HFFc6 (cell line): ENCODE measurements at places on chromosomes 16 and 17.

DNA sequence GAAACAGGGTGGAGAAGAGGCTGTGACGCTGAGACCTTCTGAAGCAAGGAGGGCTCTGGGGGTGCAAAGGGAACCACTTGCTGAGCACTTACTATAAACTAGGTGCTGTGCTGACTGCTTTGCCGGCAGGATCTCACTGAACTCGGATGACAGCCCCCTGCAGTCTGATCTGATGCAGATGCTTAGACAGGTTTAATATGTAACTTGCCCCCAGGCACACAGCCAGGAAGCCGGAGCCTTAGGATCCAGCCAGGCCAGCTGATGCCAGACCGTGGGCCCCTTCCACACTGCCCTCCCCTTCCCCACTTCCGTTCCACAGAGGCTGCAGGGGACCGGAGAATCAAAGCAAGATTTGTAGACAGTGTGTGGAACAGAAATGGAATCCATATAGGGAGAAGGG lies 23.1 kb downstream of the SPACA3 start:
- DNase-seq = no peak

GRCh38 chr17:77462090-77462489 lies 321.3 kb downstream of the SEC14L1 start:
- DNase-seq = no peak

- DNase-seq = no peak
These were observed 66.1 kb upstream of the ANKFN1 start for GRCh38 chr17:56087199-56087598.

- no peak for DNase-seq
These were observed 71.6 kb downstream of the CHD9 start for GRCh38 chr16:53126390-53126789.

- peak; percentile 90 for DNase-seq
These were observed 17.6 kb downstream of the ZNF213 start for GRCh38 chr16:3152277-3152990.

GRCh38 chr16:85458968-85459367 lies 154.2 kb upstream of the GSE1 start:
- no peak for DNase-seq

GRCh38 chr16:80319181-80319580 lies 221.6 kb upstream of the DYNLRB2 start:
- no peak for DNase-seq

DNA sequence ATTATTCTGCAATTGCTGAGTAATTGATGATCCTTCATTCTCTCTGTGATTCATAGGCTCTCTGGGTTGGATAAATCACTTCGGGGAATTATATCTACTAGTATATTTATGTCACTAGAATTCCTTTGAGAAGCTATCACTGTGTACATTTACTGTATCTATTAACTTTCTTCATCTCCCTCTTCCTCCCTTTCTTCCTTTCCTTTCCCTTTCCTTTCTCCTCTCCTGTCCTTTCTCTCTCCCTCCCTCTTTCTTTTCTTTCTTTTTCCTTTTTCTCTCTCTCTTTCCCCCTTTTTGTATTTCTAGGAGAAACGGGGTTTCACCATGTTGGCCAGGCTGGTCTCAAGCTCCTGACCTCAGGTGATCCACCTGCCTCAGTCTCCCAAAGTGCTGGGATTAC lies 711.8 kb downstream of the WWOX start:
- DNase-seq = no peak

DNA sequence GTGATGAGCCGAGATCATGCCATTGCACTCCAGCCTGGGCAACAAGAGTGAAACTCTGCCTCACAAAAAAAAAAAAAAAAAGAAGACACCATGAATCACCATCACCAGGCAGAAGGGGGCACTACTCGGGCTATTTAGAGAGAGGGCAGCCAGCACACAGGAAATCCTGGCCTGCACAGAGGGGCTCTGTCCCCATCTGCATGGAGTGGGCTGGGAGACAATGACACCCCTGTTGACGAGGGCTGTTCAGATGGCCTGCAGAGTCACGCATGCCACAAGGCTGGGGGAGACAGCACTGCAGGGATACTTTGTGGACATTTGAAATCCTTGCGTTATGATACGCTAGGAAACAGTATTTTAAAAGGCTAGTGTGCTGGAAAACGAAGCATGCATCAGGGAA lies 48.3 kb downstream of the CUEDC1 start:
- no peak for DNase-seq

GRCh38 chr17:37824534-37825485 lies 80.0 kb upstream of the HNF1B start:
- DNase-seq = peak; percentile 62

DNA sequence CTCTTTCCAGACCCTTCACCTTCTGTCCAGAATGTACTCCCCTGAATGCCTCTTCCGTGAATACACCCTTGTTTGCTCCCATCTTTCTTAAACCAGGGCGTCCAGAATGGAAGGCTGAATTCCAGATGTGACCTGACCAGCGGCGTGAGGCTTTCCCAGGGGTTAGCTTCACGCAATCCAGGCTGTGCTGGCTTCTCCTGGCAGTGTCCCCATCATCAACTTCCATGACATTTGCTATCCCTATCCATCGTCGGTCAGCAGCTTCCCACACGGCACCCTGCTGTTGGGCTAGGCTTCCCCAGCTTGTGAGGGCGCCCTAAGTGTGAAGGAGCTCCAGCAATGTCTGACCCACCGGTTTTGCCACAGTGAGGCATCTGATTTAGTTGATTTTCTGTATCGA lies 339.8 kb upstream of the TNRC6C start:
- DNase-seq = no peak

DNA sequence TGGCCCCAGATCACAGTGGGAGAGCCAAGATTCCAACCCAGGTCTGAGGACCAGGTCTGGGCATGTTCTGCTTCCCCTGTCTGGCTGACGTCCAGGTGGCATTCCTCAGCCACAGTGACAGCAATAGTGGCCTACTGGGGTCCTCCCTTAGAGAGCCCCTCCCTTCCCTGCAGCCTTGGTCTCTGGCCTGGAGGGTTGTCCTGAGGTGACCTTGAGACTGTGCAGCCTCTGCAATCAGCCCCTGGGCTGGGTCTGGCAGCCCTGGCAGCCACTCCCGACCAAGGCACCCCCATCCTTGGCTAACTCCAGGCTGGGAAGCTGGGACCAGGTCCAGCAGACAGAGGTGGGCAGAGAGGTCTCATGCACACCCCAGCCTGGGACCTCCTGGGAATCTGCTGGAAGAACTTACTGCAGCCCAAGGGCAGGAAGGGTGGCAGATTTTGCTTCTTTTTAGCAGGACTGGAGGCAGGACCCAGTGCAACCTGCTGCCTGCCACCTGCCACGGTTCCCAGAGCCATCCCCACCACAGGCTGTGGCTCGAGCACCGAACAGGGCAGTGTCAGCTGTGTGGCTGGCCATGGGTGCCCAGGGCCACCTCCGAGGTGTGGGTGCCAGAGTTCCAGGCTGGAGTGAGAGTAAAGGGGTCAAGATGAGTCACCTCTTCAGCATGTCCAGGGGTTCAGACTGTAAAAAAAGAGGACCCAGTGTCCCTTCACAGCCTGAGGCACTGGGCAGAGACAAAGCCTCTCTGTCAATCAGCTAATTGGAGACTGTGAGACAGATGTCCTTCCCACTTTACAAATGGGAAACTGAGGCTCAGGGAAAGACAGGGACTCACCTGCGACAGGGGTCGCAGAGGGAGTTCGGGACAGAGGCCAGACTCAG lies 12.6 kb downstream of the GRB7 start:
- DNase-seq = no peak

DNA sequence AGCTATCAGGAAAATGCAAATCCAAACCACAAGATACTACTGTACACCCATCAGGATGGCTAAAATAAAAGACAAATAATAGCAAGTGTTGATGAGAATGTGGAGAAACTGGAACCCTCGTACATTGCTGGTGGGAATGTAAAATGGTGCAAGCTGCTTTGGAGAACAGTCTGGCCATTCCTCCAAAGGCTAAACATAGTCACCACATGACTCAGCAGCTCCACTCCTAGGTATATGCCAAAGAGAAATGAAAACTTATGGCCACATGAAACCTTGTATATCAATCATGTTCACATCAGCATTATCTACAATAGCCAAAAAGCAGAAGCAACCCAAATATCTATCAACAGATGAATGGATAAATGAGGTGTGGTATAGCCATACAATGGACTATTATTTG lies 28.5 kb downstream of the VAC14 start:
- DNase-seq = peak; percentile 16

DNA sequence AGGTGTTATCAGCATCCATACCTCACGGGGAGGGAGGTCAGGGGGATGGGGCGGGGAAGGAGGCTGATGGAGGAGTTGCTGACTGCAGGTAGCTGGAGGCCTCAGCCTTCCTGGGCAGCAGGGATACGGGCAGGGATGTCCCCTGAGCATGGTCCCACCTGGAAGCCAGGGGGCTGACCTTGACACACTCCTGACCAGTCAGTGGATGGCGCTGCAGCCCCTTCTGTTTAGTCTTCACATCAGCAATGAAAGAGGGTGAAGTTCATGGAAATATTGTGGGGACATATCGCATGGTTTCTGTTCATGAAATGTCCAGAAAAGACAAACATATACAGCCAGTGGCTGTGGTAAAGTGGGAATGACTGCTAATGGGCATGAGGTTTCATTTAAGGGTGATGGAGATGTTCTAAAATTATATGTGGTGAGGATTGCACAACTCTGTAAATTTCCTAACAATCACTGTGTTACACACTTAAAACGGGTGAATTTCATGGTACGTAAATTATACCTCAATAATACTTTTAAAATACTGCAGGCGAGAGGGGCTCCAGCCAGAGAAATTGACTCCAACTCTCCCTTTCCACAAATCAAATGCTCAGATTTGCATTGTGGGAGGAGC lies 489.6 kb downstream of the CDH13 start:
- no peak for DNase-seq

- DNase-seq = no peak
These were observed 58.2 kb upstream of the HS3ST4 start for GRCh38 chr16:25633549-25633948.

- DNase-seq = no peak
These were observed 16.0 kb downstream of the DNAH17 start for GRCh38 chr17:78561166-78561565.

DNA sequence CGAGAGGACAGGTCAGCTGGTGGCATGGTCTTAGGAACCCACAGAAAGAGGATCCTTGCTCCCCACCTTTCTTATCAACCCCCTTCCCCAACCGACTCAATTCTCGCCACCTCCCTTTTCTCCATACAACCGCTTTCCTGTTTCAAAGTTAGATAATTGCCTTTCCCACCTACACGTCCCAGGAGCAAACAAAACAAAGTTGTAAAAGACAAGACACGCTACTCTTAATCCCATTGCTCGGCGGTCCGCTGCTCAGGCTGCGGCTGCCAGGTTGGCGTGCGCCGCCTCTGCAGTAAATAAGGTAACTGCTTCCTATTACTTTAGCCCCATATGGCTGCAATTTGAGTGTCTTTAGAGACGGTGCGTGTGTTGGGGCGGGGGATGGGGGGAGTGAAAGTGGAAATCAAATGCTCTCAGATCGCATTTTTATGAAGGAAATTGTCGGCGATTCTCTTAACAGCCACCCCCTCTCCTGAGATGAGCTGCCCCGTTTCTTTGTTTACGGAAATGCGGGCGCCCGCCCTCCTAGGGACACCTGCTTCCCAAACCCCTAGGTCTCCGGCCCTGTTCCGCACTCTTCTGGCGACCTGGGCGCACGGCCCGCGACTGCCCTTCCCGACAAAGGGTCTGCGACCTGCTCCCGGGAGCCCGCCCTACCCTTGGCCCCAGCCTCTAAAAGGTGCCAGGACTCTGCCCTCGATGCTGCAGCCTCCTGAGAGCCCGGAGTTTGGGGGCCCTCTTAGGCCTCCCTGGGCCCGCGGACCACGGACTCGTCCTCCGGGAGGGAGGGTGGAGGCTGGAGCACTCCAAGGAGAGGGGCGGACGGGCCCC lies 3.7 kb upstream of the CBX8 start:
- DNase-seq = peak; percentile 21

DNA sequence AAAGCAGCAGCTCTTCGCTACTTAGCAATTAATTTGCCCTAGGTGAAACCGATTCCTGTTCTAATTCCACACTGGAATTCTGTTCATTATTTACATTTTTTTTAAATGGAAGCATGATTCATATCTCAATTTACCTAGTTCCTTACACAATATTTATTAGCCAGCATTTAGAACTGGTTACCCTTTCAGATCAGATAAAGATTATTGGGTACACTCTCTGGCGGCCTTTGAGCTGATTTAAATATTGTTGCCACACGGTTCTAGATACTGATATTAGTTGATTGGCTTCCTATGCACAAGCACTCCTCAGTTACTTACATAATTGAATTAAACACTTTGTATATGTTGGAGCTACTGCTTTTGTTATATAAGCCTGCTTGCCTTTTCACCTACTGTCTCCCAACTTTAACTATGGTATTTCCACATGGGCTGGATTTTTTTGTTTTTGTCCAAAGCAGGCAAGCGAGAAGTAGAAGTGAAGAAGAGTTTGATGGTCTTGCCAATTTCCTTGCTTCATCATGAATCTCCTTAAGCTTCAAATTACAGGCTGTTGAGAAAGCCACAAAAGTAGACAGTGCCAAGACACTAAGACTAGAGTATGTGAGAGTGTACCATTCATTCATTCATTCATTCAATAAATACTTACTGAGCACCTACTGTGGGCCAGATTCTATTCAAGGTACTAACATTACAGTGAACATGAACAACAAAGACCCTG lies 3.9 kb upstream of the ALDH3A2 start:
- no peak for DNase-seq

DNA sequence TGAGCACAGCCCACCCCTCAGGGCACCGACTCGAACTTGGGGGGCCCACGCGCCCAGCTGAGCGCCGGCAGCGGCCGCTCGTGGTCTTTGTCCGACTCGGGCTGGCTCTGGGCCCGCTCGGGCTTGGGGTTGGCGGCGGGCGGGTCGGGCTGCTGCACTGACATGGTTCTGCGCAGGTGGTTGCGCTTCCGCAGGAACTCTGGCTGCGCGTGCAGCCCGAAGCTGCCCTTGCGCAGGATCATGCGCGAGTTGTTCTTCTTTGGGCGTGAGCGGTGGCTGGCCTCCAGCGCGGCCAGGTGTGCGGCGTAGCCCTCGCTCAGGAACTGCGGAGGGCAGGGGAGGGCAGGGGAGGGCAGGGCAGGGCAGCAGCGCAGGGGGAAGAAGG lies 11.1 kb downstream of the PIMREG start:
- DNase-seq = no peak

GRCh38 chr17:82911822-82912221 lies 72.0 kb upstream of the ZNF750 start:
- DNase-seq = no peak

- peak; percentile 53 for DNase-seq
These were observed 39.5 kb downstream of the VMP1 start for GRCh38 chr17:59746849-59747445.

- DNase-seq = no peak
These were observed 238.2 kb downstream of the CDH8 start for GRCh38 chr16:61797961-61798507.

DNA sequence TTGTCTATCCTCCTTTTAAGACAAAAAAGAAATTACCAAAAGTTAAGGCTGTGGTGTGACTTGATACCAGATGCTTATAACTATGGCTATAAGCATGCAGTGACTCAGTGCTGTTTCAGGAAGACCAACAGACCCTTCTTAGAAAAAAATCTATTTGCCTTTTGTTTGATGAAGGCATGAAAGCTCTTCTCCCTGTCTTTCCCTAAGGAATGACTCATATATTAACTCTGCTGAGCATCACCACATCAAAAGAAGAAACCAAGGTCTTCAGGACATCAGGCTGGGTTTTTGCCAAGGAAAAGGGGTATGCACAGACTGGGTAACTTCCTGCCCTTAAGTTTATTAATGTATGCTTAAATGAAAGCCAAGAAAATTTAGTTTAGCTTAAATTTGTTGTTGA lies 47.1 kb downstream of the VMP1 start:
- peak; percentile 85 for DNase-seq
